ENCODE measurements at places on chromosomes 3 and 15.

GRCh38 chr15:68034081-68034480 is 20.0 kb upstream of the PIAS1 start:
- no peak for DNase-seq

GRCh38 chr3:2041931-2042330 is 56.7 kb upstream of the CNTN4 start:
- DNase-seq, result no peak

GRCh38 chr15:57308170-57308545 is 68.1 kb upstream of the CGNL1 start:
- DNase-seq, result no peak

GRCh38 chr15:99631255-99631654 is 65.5 kb downstream of the MEF2A start:
- no peak for DNase-seq

DNA sequence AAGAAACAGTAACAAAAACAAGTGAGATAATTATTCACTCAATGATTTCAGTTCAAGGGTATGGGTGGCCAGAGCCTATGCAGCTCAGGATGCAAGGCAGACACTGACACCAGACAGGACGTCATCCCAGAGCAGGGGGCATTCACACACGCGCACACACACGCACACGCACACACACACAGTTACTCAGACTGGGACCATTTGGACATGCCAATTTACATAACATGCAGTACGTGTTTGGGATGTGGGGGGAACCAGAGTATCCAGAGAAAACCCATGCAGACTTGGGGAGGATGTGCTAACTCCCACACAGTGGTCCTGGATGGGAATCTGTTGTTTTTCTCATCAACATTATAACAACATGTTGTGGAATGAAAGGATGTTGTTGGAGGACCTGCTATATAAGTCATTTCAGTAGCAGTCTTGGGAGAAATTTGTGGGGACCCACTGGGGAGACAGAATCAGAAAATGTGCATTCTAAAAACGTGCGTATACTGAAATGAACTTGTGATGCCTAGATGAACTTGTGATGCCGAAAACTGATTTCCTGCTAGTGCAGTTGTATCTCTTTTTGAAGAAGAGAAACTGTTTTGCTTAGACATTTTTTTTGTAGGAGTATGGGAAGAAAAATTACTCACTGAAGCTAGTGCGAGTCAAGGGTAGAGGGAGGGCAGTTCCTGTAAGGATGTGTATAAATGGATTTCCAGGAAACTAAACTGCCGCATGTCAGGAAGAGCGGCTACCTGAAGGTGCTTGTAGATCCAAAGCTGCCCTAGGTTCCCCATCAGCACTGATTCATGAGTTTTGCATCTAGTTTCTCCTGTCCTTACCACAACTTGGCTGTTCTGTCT is 25.2 kb downstream of the CD200 start:
- peak; percentile 35 for DNase-seq

DNA sequence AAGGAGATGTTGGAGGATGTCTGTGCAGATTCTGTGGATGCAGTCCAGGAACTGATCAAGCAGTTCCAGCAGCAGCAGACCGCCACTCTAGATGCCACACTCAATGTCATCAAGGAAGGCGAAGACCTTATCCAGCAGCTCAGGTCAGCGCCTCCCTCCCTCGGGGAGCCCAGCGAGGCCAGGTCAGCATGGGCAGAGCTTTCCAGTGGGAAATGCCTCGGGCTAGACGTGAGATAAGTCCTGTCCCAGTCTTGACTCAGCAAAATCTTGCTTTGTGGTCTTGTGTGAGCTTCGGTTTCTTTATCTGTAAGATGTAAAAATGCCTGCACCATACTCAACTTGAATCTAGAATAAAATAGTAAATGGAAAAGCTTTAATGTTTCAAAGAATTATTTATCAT is 335.1 kb upstream of the UMPS start:
- DNase-seq, result no peak

GRCh38 chr3:116267116-116267515 is 178.2 kb downstream of the LSAMP start:
- DNase-seq, result no peak

DNA sequence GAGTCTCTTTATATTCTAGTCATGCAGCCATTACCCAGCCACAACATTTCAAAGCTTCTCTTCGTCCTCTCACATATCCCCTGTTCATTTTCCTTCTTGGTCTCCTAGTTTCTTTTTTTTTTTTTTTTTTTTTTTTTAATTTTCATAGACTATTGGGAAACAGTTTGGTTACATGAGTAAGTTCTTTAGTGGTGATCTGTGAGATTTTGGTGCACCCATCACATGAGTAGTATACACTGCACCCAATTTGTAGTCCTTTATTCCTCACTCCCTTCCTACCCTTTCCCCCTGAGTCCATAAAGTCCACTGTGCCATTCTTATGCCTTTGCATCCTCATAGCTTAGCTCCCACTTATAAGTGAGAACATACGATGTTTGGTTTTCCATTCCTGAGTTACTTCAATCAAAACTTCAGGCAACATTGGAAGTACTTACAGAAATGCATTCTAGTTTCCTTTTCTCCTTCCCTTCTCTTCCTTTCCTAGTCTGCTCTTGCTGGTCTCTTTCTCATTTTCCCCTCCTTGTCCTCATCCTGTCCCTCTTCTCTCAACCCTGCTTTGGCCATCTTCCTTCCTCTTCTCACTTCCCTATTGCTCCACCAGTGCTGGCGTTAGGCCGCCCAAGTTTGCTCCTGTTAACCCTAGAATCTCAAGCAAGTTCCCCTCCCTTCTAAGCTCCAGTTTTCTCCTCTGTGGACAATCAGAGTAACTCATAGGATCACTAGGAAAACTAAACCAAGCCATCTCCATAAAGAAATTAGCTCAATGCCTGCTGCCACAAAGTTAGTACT is 4.8 kb downstream of the ATP8B4 start:
- no peak for DNase-seq

DNA sequence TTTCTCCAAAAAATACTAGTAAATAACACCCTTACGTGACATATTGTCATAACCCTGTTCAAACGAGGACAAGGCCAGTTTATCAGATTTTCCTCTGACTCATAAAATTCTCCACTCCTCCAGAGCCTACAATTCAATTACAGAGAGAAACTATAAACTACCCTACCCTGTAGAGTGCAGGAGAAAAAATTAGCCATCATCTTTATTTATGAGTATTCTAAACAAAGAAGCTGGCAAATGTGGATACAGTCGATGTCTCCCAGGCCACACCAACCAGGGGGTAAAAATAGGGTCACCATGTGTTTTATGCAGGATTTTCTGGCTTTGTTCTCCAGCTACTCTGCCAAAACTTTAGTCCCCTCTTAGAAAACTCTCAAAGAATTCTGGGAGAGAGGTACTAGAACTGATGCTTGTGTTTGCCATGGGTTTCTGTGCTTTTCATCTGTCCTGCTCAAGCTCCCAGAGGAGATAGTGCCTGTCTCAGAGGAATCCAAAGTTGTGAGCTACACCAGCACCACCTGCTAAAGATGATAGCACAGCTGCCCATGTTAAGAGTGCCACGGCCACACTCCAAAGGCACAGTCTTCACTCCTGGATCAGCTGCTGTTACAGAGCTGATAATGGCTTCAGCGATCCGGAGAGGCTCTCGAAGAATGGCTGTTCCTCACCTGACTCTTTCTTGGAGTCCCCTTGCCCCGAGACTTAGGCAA is 150.2 kb downstream of the IMPG2 start:
- DNase-seq, result no peak

DNA sequence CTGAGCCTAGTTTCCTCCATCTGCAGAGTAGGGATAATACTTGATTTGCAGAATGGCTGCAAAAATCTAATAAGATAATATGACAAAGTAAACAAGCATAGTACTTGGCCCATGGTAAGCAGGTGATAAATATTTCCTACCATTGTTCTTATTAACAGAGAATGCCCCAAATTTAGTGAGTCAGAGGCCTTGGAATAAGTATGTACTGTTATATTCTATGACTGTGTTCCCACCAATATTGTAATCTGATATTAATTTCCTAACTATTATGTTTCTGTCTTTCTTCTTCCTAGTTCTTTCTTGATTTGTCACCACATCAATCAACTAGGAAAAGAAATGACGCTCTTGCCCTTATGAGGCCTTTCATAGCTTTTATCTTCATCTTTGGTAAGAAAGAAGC is 178.4 kb upstream of the SLC2A2 start:
- no peak for DNase-seq

DNA sequence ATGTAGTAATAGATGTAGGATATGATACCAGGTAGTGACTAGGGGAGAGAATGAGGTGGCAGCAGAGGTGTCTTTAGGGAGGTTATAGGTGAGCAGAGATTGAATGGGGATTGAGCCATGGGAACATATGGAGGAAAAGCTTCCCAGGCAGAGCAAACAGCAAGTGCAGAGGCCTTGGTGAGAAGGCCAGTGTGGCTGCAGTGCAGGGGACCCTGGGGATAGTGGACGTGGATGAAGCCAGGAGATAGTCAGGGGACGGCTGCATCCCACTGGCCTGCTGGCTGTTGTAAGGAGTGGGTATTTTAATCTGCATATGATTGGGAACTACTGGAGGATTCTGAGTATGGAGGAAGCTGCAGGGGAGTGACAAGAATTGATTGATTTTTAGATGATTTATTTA is 62.7 kb upstream of the TRAK1 start:
- no peak for DNase-seq

DNA sequence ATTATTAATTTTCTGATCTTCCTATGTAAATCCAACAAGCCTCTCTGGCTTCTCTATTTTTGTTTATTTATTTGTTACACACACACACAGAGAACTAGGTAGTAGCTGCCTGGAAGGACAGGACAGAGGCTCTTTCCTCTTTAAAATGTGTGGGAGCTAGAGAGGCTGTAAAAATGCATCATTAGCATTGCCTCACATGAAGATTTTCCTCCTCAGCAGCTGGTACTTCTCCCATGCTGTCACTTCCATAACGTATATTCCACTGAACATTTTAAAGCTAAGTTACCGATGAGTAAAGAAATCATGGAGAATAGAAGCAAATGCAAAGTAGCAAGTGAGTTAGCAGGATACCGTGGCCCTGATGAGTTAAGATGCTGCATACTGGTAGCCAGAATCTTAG is 63.9 kb downstream of the IMPG2 start:
- no peak for DNase-seq

- DNase-seq, result no peak
These were observed 15.7 kb downstream of the PLEKHO2 start for GRCh38 chr15:64857421-64857820.

GRCh38 chr15:56428821-56429458 is 36.0 kb downstream of the MNS1 start:
- no peak for DNase-seq

GRCh38 chr3:171854649-171855305 is 11.6 kb downstream of the TMEM212 start:
- DNase-seq, result no peak

DNA sequence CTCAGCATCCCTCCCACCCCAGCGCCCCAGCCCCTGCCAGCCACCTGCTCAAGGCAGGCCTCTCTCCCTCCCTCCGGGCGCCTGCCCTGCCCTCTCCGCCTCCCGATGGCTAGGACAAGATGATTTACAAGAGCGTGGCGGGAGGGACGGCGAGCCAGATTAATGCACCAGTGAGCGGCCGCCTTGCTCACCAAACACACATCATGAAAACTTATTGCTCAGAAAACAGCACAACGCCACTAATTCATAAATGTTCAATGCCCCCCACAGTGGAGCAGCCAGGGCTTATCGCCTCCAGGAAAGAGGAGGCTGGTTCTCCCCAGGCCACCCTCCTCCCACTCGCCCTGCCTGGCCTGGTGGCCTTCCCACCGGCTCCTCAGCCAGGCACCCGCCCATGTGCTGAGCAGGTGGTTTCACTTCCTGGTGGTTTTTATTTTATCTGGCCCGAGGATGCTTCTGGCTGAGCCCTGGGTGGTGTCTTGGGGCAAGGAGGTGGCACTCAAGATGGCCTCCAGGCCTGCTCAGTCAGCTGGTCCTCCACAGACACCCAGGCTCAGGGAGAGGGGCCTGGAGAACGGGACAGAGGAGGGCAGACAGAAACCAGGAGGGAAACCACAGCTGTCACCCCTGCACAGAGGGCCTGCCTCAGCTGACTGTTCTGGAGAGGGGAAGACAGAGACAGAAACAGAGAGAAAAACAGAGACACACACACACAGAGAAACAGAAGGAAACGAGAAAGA is 284.9 kb downstream of the UACA start:
- DNase-seq, result no peak

GRCh38 chr3:149013726-149014125 is 22.4 kb downstream of the GYG1 start:
- DNase-seq, result no peak

DNA sequence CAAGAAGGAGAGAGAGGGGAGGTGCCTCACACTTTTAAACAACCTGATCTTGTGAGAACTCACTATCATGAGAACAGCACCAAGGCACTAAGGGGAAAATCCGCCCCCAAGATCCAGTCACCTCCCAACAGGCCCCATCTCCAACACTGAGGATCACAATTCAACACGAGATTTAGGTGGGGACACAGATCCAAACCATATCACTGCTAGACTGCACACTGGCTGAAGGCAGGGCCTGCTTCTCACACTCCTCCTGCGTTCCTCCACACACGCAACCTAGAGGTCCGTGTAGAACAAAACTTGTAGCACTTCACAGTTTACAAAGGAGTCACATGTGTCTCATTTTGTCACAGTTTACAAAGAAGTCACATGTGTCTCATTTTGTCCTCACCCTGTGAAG is 97.8 kb downstream of the DAPK2 start:
- no peak for DNase-seq

- no peak for DNase-seq
These were observed 164.5 kb downstream of the RORA start for GRCh38 chr15:61064651-61065050.

GRCh38 chr15:51375966-51376640 is 34.6 kb downstream of the GLDN start:
- DNase-seq, result no peak

DNA sequence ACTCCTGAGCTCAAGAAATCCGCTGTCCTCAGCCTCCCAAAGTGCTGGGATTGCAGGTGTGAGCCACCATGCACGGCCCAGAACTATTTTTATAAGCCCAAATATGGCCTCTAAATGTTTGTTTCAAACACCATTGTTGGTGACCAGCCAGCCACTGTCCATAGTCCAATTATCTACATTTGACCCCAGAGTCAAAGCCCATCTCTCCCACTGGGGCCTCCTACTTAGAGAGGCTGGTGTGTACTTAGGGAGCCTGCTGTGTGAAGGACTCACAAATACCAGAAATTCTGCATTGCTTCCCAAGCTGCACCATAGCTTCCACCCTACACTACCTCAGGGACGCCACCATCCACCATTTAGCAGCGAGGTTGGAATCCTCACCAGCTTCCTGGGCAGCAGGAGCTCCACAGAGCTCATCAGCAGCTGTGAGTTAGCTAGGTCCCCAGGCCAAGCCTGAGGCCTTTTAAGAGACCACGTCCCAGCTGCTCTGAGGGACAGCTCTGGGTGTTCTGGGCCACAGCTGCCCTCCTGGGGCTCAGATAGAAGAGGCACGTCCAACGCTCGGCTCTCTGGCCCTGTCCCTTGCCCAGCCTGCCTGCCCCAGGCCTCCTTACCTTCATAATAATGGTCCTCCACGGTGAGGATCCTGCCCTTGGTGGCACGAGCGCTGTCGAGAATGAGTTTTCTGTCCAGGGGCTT is 29.5 kb downstream of the TKT start:
- no peak for DNase-seq

GRCh38 chr3:193040836-193041672 is 123.4 kb upstream of the MB21D2 start:
- DNase-seq, result no peak

Data from activated CD4-positive, alpha-beta T cell treated with anti-CD3 and anti-CD28 coated beads, Interleukin-2, amount 50 U/mL, for 1 hour (primary cell).